ENCODE measurements at places on chromosomes 13 and 19.

GRCh38 chr13:82196087-82196486 is 1686.2 kb downstream of the SLITRK1 start:
- DNase-seq: no peak

DNA sequence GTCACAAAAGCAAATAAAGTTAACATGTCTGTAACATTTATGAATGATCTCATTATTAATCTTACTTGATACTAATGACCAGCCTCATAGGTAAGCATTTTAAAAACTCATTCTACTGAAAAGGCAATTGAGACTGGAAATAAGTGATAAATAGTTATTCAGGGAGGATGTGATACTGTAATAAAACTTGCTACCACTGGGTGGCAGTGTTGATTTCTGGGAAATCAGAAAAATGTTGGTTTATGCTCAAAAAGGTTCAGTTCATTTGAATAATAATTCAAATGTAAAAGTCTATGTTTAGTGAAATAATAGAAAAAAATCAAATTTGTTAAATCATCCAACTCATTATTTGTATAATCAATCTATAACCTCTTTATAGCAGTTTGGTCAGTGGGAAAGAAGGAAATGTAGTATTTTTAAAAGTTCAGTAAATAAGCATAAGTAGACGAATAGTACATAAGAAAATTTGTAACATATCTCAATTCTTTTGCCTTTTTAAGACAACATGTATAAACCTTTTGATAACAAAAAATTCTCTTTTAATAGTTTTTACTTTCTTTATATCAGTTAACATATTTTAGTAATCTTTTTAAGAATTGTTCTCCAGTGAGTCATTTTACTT is 9.6 kb downstream of the ABHD13 start:
- no peak for DNase-seq

DNA sequence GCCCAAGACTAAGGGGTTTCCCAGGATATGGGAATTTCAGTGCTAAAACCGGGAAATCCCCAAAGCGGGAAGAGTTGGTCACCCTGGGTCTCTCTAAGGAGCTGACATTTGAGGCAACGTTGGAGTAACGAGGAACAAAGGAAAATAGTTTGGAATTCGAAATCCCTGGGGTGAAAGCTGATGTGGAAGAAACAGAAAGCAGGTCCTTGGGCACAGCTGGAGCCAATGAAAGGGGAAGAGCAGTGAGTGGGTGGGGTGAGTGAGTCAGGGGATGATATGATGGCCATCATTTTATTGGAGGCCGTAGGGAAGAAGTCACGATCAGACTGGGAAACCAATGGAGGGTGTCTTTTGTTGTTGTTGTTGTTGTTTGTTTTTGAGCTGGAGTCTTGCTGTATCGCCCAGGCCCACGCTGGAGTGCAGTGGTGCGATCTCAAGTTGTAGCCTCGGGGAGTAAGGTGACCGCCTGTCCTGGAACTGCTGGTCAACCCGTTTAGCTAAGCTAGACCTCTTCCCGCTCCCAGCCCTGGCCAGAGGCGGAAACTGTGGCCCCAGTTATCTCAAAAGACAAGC is 3.4 kb upstream of the RFX2 start:
- no peak for DNase-seq

DNA sequence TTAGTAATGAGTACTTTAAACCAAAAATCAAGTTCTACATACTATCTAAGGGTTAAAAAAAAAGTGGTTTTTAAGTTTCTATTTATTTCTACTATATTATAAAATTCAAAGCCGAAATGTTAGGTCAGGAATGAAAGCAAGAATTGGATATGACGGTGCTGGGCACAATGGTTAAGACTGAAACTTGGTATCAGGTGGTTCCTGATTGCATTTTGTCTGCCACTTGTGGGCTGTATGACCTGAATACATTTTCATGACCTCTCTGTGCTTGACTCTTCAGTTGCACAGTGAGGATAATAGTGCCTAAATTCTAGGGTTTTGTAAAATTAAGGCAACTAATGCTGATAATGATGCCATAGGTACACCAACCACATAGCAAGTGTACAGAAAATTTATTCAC is 22.3 kb upstream of the ZNF675 start:
- no peak for DNase-seq

DNA sequence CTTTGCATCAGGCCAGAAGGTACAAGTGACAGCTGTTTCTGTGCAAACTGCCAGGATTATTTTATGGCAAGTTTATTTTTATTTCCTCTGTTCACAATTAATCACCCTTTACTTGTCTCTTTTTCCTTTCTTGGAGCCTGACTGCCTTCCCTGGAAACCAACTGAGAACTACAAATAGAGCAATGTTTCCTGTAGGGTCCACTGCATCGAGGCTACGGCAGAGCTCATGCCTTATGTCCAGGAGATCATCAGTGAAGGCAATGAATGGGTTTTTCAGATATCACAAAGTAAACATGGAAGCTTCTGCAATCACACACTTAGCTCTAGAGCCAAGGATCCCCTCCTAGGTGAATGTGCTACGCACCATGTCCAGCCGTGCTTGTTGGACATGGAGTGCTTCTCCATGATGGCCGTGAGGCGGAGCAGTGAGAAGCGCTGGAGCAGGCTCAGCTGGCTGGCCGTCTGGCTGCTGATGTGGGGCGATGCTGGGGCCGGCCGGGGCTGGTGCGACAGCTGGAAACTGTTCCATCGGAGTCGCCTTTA is 110.9 kb downstream of the KL start:
- no peak for DNase-seq

Measured in activated CD4-positive, CD25-positive, alpha-beta regulatory T cell (primary cell).